ENCODE measurements at places on chromosomes 12 and 14.
A peak's percentile ranks its signal among the peaks of the same experiment; 100 is the strongest.

DNA sequence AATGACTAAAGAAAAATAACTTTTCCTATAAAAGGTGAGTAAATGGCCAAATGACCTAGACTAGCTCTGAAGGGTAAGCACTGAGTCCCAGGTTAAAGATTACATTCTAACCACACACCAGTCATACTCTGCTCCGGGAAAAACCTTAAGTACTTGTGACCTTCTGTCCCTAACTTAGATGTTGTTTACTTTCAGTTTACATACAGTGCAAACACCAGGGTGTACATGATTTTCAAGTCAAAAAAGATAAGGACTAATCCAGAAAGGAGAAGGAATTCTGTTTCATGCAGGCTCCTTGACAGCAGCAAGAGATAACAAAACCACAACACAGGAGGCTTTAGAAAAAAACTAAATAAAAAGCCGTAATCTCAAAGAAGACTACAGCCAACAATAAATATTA is 174.2 kb downstream of the PPM1H start:
- DNase-seq = peak; percentile 9

DNA sequence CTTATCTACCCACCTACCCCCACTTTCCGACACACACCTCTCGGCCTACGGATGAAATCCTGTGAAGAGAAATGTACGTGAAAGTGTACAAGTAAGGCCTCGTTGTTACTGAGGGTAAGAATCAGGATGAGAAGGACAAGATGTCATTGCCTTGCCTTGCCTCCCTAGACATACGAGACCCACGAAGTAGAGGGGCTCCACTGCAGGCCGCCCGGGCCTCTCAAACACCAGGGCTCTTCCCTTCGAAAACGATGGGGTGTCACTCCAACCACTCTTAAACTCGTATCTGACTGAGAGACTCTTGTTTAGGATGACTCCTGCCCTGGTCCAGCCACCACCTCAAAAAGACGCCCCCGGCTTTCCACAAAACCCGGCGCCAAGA is 498 bp downstream of the RACGAP1 start:
- no peak for DNase-seq

GRCh38 chr12:96120359-96121100 is 73.6 kb upstream of the ELK3 start:
- no peak for DNase-seq

DNA sequence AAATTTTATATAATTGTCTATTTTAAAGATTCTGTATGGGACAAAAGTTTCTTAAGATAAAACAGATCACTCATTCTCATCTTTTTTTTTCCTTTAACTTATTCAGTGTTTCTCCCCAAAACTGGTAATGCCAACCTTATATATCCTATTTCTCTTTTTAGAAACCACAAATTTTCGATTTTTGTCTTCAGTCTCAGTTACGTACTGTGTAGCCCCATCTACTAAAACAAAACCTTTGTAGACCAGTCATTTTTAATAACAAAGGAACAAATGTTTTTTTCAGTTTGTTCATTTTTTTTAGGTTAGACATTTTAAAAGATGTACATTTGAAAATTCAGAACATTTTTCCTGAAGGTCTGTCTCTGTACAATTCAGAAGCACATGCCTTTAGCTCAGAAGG is 18.2 kb downstream of the PNMA1 start:
- DNase-seq = no peak

- no peak for DNase-seq
Observed at GRCh38 chr12:101875162-101875561, 2.2 kb upstream of the DRAM1 start.

DNA sequence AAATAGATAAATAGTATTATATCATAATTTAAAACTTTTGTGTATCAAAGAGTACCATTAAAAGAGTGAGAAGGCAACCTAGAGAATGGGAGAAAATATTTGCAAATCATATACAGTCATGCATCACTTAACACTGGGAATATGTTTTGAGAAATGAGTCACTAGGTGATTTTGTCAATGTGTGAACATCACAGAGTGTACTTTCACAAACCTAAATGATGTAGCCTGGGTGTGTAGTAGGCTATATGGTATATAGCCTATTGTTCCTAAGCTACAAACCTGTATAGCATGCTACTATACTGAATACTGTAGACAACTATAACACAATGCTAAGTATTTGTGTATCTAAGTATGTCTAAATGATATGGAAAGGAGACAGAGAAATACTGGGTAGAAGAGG is 48.0 kb upstream of the ARID2 start:
- DNase-seq = no peak

GRCh38 chr12:99054601-99055128 is 409.6 kb downstream of the APAF1 start:
- no peak for DNase-seq

Measured in GM19239 (cell line).